ENCODE measurements at places on chromosomes 16 and 17.

DNA sequence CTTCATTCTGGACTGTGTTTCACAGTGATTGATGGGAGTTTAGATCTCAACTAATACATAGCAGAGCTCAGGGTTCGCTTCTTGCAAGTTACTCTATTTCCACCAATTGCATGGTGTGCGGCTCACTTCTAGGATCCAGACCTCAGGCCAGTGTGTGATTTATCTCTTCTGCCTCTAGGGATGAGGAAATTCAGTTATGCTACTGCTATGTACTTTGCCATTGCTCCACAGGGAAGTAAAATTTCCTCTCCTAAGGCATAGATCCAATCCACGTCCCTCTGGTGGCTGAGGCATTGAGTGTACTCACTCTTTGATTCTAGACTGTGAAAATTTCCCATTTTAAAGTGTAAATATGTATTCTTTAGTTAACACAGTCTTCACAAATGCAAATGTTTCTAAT, 214.1 kb downstream of the HS3ST3B1 start:
- DNase-seq: no peak

GRCh38 chr17:18138065-18138749, 29.7 kb downstream of the MYO15A start:
- no peak for DNase-seq

DNA sequence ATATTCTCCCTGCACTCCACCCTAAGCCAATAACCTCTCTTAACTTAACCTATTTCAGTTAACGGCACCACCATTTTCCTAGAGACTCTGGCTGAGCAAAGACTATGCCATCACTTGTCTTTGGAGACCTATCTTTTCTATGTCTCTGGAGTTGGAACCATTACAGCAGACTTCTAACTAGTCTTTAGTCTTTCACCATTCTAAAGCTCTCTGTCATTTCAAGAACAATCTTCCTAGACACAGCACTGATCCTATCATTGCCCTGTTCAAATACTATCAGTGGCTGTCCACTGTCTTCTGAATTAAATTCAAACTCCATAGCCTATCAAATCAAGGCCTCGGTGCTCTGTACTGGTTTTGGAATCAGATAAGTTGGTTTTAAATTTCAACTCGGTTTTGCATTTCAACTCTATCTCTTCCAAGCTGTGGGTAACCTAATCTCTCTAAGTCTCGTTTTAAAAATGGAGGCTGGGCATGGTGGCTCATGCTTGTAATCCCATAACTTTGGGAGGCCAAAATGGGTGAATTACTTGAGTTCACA, 31.9 kb downstream of the RNF43 start:
- no peak for DNase-seq

GRCh38 chr16:23141500-23141899, 7.8 kb downstream of the USP31 start:
- no peak for DNase-seq

DNA sequence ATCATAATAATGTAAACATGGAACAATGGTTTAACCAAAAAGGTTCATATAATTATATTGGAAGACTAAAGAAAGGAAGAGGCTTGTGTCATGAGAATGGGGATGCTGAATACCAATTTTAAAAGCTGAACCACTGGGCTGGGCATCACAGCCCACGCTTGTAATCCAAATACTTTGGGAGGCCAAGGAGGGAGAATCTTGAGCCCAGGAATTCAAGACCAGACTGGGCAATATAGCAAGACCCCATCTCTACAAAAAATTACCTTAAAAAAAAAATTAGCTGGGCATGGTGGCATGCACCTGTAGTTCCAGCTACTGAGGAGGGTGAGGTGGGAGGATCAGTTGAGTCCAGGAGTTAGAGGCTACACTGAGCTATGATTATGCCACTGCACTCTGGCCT, 65.1 kb downstream of the SMURF2 start:
- no peak for DNase-seq

GRCh38 chr16:70767377-70768202, 33.4 kb downstream of the VAC14 start:
- no peak for DNase-seq

GRCh38 chr16:66420396-66420795, 6.7 kb upstream of the BEAN1 start:
- DNase-seq: no peak

DNA sequence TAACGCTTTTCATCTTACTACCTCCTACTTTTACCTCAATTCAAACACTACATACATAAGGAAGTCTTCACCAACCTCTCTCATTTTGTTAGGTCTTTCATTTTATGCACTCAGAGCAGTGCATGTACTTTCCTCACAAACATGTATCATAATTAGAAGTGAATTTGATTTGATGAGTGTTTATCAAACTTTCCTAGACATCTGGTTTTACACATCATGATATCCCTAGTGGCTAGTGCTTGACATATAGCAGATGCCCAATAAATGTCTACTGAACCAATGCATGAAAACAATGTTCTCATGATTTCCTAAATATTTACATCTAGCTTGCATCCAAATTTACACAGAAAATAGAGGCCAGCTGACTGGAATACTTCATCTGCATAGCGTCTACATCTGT, 323.4 kb upstream of the KIF2B start:
- DNase-seq: no peak

DNA sequence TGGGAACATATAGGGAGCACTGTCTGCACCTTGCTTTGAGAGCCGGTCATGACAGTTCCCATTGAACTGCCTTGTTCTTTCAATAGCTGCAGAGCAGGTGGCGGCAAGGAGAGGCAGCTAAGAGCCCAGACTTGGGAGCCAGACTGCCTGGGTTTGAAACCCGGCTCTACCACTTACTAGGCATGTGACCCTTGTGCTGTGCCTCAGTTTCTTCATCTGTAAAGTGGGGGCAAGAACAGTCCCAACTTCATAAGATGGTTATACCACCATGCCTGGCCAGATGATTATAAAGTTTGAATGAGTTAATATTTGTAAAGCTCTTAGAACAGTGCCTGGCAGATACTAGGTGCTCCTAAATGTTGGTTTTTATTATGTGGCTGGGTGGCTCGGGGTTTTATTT, 14.4 kb downstream of the ERBB2 start:
- no peak for DNase-seq

GRCh38 chr16:84091460-84091859, 25.3 kb downstream of the MBTPS1 start:
- no peak for DNase-seq

- no peak for DNase-seq
Observed at GRCh38 chr16:11499295-11500089, 87.2 kb downstream of the LITAF start.

Data from stimulated activated CD4-positive, alpha-beta T cell treated with anti-CD3 and anti-CD28 coated beads, Interleukin-4, amount 100 ng/mL, for 48 hours (primary cell).